ENCODE measurements at places on chromosomes 1 and 21.

DNA sequence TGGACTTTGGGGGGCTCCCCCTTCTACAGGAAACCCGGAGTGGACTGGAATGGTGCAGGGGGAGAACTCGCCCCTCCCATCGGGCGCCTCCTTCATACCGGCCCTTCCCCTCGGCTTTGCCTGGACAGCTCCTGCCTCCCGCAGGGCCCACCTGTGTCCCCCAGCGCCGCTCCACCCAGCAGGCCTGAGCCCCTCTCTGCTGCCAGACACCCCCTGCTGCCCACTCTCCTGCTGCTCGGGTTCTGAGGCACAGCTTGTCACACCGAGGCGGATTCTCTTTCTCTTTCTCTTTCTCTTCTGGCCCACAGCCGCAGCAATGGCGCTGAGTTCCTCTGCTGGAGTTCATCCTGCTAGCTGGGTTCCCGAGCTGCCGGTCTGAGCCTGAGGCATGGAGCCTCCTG lies at the start of gene TNFRSF14:
TNFRSF14 (plus strand) TSS at position 95 of the 401 bp plus-strand sequence; CDS start at position 389, 294 bp downstream.
- peak; percentile 78 for DNase-seq

DNA sequence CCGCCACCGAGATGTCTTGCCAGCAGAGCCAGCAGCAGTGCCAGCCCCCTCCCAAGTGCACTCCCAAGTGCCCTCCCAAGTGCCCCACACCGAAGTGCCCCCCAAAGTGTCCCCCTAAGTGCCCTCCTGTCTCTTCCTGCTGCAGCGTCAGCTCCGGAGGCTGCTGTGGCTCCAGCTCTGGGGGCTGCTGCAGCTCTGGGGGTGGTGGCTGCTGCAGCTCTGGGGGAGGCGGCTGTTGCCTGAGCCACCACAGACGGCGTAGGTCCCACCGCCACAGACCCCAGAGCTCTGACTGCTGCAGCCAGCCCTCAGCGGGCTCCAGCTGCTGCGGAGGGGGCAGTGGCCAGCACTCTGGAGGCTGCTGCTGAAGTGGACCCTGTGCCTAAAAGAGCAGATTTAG lies 1.4 kb downstream of the LCE1F start:
- DNase-seq: no peak

DNA sequence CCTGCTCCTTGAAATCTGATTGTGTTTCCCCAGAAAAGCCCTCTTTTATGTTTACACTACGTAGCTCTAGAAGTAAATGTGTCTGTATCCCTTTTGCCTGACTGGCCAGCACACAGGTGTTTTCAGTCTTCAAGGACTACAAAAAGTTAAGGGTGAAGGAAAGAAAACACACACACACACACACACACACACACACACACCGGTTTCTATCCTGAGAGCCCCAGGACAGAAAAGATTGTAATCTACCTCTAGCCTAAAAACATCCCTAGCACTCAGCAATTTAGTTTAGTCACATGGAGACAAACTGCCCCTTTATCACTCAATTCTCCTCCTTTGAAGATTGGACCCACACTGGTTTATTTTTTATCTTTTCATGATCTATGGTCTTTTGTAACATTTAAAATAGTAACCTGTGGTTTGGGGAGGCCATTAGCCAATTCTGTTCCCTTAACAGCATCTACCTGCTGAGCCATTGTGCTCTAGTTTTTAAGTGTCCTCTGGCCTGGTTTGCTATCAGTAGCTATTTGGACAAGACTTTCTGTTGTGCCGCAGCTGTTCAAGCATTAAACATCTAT lies 15.8 kb upstream of the TRIM45 start:
- DNase-seq: no peak

GRCh38 chr1:86972262-86972661 lies 57.8 kb downstream of the HS2ST1 start:
- no peak for DNase-seq

DNA sequence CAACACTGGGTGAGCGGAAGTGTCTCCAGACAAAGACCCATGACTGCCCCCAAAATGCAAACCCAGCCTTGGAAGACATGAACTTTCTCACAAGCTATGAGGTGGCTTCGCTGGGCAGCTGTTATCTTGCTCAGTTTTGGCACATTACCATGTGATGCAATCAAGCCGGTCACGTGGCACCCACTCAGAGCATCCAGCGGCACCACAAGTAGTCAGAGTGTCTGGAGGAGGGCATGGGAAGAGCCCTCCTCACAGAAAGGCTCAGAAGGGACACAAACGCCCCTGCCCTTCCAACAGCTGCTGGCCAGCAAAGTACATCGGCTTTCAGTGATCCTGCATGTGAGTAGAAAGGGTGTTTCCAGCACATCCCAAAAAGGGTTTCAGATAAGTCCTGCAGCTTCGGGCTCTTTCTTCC lies 145.5 kb upstream of the IRF2BP2 start:
- DNase-seq: no peak

DNA sequence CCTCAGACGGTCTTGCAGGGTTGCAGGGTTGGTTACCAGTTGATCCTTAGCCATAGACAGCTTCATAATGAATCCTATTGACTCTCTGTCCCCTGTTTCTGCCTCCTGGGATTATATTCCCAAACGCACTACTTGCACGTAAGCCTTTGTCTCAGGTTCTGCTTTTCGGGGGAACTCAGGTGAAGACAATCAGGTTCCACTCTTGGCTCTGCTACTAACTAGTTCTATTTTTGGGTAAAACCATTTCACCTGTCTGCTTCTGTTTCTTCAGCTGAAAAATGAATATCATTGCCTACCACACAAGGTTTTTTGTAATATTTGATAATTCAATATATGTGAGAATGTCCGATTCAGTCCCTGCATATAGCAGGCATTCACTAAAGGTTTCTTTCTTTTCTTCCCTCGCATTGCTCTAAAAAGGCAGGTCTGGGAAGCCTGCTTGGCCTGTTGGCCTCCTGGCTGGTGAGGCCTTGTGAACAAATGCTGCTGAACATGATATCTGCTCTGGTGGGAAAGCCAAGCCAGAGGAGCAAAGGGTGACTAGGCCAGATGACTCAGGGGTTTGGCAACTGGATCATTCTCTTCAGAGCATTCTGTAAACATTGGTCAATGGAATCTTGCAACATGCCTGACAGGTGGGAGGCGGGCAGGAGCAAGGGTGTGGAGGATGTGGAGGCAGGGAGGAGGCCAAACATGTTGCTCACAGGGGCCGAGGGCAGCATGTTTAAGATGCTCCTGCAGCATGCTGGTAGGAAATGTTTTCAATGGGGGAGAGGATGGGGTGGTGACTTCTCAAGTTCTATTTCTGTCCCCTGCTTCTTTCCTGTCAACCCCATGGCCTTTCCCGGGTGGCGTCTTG lies 23.8 kb downstream of the IER5 start:
- no peak for DNase-seq

DNA sequence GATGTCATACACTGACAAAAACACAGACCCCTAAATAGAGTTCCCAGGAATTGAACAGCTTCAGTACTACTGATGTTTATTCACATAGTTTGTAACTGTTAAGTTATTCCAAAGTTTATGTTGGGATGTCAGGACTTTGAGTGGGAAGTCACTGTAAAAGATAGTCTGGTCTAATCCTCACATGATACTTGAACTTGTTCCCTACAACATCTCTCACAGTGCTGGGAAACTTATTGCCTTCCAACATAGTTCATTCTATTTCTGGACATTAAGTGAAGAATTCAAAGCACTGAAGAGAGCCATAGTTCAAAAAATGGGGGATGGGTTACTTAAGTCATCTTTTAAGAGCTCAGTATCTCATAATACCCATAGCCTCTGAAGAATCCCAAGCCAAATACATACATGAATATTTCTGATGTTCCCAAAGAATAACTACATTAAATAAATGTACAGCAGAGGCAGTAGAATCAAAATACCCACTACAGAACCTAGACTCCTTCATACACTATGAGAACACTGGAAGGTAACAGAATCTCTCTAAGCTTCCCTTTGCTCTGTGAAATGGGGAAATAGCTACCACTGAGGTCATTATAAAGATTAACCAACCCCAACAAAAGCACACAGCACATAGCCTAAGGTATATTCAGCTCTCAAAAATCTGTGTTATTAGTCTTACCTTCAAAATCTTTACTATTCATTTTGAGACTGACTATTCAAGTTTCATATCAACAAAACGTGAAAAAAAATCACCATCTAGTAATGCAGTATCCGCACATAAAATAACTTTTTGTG lies 81.4 kb downstream of the ESRRG start:
- no peak for DNase-seq

GRCh38 chr21:26170471-26171257 lies at the start of gene APP:
Gene APP (minus strand): TSS chr21:26170770. CDS start chr21:26170620, 150 bp downstream.
- peak; percentile 86 for DNase-seq

DNA sequence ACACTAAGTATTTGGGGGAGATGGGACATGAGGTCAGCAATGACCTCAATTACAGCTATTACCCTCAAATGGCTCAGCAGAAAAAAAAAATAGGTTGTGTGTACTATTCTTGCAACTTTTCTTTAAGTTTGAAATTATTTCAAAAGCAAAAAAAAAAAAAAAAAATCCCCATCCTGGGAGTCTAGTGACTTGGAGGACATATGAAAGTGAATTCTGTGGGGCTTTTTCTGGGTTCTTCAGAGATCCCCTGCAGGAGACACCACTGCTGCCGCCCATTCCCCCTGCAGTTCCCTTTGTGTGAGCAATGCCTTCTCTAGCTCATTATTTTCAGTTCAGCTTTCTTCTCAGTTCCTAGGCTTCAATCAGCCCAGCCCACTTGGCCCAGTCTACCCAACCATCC lies 16.7 kb downstream of the HSD11B1 start:
- DNase-seq: no peak

DNA sequence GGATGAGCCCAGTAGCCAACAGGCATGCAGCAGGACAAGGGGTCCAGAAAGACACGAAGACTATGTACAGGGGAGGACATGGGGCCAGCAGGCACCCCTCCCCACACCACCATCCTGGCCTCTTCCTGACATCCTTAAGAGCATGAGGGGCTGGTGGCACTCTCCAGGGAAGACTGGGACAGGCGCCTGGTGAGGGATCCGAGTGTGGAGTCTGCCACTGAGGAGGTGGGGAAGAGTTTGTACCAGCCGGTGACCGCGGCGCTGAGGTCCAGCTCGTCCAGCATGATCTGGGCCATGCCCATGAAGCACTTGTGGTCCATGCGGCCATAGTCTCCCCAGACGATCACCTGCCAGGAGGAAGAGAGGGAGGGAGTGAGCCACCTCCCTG lies 39.1 kb downstream of the RIMS3 start:
- no peak for DNase-seq

GRCh38 chr1:44047131-44047530 lies 15.9 kb upstream of the SLC6A9 start:
- DNase-seq: no peak

DNA sequence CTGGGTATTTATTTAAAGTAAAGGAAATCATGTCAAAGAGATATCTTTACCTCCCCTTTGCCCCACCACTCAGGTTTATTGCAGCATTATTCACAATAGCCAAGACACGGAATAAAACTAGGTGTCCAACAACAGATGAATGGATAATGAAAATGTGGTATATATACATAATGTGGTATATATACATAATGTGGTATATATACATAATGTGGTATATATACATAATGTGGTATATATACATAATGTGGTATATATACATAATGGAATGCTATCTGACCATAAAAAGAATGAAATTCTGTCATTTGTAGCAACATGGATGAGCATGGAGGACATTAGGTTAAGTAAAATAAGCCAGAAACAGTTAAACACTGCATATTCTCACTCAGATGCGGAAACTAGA lies 262.6 kb upstream of the PLXNA2 start:
- DNase-seq: no peak

Measured in stimulated activated CD4-positive, alpha-beta T cell treated with anti-CD3 and anti-CD28 coated beads, Interleukin-4, amount 100 ng/mL, for 24 hours (primary cell).